ENCODE measurements at places on chromosomes 3 and 15.

GRCh38 chr3:155502630-155503029, 209.1 kb upstream of the STRIT1 start:
- no peak overlapping the region for H3K27ac ChIP-seq
- no peaks in the 10 kb centered on the region for H3K36me3 ChIP-seq
- no peaks in the 10 kb centered on the region for H3K27me3 ChIP-seq
- no peaks in the 10 kb centered on the region for H3K4me1 ChIP-seq

DNA sequence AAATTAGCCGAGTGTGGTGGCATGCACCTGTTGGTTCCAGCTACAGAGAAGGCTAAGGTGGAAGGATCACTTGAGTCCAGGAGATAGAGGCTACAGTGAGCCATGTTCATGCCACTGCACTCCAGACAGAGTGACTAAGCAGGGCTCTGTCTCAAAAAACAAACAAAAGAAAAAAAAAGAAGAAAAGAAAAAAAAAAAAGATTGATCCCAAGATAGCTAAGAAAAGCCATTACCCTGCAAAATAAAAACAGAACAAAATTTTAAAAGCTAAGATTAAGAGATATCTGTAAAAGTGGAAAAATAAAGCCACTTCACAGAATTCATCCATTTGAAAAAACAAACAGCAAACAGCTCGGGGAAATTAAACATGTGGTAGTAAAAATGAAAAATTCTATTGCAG, 23.8 kb downstream of the LRRC2 start:
- DNase-seq: no peak
- H3K36me3 ChIP-seq: no peaks in the 10 kb centered on the region

DNA sequence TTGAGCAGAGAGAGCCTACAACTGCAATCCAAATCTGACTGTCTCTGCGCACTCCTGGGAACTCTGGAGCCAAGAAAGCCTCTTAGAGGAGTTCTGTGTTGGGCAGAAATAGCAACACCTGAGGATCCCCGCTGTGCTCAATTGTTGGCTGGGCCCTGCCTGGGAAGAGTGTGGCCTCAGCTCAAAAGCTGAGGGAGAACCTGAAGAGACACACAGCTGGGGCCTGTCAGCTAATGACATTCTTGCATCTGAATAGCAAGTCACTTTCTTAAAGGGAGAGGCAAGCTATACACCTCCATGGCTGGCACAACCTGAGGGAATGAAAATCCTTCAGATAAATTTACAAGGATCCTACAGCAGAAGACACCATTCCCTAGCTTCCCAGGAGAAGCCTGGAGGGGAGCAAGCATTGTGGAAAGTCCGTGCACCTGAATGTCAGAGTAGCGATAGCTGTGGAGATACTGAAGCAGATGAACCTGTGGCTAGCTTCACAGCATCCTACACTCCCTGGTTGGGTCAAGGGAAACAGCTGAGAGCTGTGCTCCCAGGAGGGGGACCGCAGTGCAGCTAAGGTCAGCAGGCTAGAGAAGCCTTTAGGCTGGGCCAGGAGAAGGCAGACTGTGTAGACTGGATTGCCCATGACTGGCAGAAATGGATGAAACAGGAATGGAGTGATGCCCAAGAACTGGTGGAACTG, 159.9 kb upstream of the PFN2 start:
- no peaks in the 10 kb centered on the region for H3K36me3 ChIP-seq
- H3K4me3 ChIP-seq: no peak overlapping the region
- H3K4me1 ChIP-seq: no peaks in the 10 kb centered on the region
- no peak for DNase-seq

DNA sequence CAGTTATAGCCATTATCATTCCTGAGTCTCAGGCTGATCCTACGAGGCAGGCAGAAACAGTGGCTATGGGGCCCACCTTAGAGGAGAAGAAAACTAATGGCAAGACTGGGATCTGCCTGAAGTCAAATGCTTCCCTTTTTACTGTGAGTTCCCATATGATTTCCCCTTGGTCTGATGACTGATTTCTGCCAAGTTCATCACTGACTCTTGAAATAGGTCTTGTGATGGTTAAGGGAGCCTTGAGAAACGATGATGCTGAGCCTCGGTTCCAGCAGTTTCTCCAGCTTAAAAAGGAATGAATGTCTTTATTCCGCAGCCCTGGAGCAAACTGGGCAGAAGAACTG, 29.4 kb upstream of the LDHAL6B start:
- peak overlapping the region; percentile 76 for H3K27ac ChIP-seq
- no peak for DNase-seq
- H3K4me3 ChIP-seq: no peak overlapping the region
- H3K27me3 ChIP-seq: no peaks in the 10 kb centered on the region
- H3K4me1 ChIP-seq: peaks cover 14% of the 10 kb centered on the region

DNA sequence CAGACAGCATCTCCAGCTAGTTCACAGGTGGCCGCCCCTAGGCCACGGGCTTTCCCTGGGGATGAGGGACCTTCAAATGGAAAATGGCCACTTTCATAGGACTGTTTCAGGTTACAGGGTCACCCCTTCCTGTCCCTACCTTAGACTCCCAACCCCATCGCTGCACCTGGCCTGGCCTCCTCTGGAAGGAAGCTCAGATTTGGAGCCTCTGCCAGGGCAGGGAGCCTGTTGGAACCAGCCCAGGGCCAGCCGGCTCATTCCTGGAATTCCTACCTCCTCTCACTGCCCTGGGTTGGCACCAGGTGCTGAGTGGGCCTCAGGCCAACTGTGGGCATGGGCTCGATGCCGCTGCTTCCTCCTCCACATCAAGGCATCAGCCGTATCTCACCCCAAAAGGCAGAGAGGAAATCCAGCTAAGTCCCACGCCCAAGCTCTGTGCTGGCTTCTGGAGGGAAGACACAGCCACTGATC, 42.2 kb downstream of the KLHL25 start:
- H3K27me3 ChIP-seq: no peaks in the 10 kb centered on the region
- H3K4me1 ChIP-seq: peaks cover 20% of the 10 kb centered on the region
- H3K36me3 ChIP-seq: peaks cover 17% of the 10 kb centered on the region

DNA sequence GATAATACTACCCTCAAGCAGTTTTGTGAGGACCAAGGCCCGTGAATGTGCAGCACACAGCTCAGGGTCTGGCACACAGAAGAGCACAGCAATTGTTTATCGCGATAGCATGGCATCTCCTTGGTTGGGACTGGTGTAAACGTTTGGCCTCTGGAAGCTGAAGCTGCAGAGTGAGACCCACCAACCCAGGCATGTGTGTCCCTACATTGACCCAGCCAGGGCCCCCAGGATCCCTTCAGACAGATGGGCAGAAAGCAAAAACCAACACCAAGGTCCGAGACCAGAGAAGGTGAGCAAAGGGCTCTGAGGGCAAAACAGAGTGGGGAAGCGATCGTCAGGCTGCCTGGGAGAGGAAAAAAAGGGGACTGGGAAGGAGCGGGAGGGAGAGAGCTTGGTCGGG, 12.6 kb upstream of the PSTPIP1 start:
- no peak overlapping the region for H3K27ac ChIP-seq
- no peak overlapping the region for H3K4me3 ChIP-seq
- DNase-seq: no peak
- H3K36me3 ChIP-seq: no peaks in the 10 kb centered on the region

DNA sequence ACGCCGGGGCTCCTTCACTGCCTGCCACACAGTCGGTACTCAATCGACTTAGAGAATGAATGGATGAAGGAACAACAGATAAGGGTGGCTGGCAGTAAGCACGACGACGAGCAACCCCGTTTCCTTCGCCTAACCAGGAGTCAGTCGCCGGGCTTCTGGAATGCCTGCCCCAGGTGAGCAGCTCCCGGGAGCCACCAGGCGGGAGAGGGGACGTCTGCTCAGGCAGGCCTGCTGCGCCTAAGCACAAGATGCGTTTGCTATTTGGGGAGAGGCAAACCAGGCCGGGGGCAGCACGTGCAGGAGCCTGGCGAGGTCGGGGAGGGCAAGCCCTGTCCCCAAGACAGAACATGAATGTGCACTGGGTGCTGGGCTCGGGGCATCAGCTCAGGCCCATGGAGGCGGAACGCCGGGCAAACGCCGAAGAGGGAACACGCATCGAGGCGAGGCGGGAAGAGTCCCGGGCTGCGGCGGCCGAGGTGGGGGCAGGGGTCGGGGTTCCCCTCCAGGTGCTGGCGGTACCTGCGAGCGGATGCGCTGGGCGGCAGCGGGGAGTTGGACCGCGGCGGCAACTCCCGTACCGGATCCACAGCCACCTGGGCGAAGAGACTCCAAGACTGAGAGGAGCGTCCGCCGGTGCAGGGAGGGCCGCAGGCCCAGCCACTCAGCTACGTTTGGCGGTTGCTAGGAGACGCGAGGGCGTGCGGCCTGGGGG, at the start of gene CFAP92:
Gene CFAP92, minus strand, starts transcription at position 616 of the 712 bp plus-strand sequence. CDS start 772 bp downstream, outside the sequence.
- H3K4me1 ChIP-seq: peaks cover 12% of the 10 kb centered on the region
- no peak within 1 kb of the TSS for H3K27ac ChIP-seq
- peak; percentile 94 for DNase-seq
- peak within 1 kb of the TSS; percentile 48 for H3K4me3 ChIP-seq

GRCh38 chr15:48462688-48463087, 131.5 kb downstream of the DUT start:
- peaks cover 42% of the 10 kb centered on the region for H3K36me3 ChIP-seq
- no peak for DNase-seq
- H3K27me3 ChIP-seq: no peaks in the 10 kb centered on the region
- H3K4me3 ChIP-seq: no peak overlapping the region
- H3K4me1 ChIP-seq: no peaks in the 10 kb centered on the region
- no peak overlapping the region for H3K27ac ChIP-seq

DNA sequence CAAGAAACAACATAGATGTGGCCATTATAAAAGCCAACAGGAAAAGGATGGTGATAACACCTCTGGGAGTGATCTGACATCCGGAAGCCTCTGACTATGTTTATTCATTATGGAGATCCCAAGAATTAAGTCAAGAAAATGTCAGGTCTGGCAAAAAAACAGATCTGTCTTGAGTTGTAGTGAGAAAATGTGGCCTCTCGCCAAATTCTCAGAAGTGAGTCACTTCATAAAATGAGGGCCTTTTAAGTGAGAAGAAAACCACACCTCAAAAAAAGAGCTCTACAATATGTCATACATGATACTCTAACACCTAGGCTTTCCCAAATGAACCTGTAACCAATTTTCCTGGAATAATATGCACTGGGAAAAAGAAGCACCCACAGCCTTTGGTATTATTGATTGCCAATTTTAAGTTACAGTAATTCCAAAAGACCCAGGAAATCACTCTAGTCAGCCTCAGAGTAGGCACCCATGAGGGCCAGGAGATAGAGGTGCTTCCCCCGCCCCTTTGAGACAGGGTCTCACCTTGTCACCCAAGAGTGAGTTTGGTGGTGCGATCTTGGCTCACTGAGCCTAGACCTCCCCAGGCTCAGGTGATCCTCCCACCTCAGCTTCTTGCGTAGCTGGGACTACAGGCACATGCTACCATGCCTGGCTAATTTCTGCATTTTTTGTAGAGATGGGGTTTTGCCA, 38.0 kb downstream of the CCR3 start:
- H3K36me3 ChIP-seq: no peaks in the 10 kb centered on the region
- no peak overlapping the region for H3K4me3 ChIP-seq
- DNase-seq: no peak
- no peaks in the 10 kb centered on the region for H3K27me3 ChIP-seq
- peaks cover 6% of the 10 kb centered on the region for H3K4me1 ChIP-seq
- H3K27ac ChIP-seq: no peak overlapping the region

DNA sequence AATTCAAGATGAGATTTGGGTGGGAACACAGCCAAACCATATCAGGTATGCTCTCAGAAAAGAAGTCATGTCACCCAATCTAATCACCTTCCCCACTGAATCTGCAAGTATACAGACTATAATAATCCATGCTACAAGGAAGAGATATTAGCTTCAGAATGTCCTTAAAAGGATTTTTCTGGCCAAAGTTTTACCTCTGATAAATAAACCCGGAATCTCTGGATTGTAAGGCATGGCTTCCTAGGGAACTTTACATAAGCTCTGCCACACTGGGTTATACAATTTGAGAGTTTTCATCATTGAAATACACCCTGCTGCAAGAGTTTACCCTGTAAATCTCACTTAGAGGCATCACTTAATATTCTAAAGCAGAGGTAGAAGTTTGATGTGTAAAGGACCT, 330.5 kb upstream of the KCNMB2 start:
- H3K27ac ChIP-seq: no peak overlapping the region
- H3K4me3 ChIP-seq: no peak overlapping the region
- DNase-seq: no peak
- H3K27me3 ChIP-seq: no peaks in the 10 kb centered on the region

DNA sequence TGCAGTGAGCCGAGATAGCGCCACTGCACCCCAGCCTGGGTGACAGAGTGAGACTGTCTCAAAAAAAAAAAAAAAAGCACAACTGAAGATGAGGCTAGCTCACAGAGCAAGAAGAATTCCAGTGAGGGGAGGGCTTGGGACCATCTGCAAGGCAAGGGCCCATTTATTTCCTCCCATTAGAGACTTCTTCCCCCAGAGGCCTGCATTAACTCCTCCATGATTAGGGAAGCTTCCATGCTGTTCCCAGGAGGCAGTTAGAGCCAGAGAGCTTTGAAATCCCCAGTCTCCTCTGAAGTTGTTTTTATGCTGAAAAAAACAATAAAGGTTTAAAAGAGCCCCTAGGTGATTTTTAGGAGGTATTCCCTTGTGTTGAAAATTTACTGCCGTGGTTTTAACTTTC, 54.3 kb upstream of the ADCY5 start:
- no peak overlapping the region for H3K4me3 ChIP-seq
- H3K36me3 ChIP-seq: peaks cover 19% of the 10 kb centered on the region
- H3K4me1 ChIP-seq: no peaks in the 10 kb centered on the region
- no peak overlapping the region for H3K27ac ChIP-seq

DNA sequence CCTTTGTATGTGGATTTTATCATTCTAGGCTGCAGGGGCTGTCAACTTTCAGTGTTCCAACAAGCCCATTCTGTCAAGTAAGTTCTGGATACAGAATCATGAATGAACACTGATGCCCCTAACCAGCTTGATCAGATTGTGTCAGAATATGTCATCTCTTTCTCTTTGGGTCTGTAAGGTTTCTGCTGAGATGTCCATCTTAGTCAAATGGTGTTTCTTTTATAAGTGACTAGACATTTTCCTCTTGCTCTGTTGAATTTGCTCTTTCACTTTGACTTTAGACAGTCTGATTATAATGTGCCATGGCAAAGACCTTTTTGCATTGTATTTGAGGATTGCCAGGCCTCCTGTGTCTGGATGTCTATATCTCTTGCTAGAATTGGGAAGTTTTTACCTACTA, 660.9 kb upstream of the CBLB start:
- H3K36me3 ChIP-seq: no peaks in the 10 kb centered on the region
- no peak for DNase-seq
- no peak overlapping the region for H3K27ac ChIP-seq
- no peaks in the 10 kb centered on the region for H3K4me1 ChIP-seq
- no peak overlapping the region for H3K4me3 ChIP-seq
- no peaks in the 10 kb centered on the region for H3K27me3 ChIP-seq

- no peaks in the 10 kb centered on the region for H3K4me1 ChIP-seq
- DNase-seq: no peak
- H3K36me3 ChIP-seq: peaks cover 3% of the 10 kb centered on the region
- H3K4me3 ChIP-seq: no peak overlapping the region
- H3K27me3 ChIP-seq: no peaks in the 10 kb centered on the region
Measured at GRCh38 chr3:108036984-108037741, 53.7 kb downstream of the CD47 start.

- peak; percentile 69 for DNase-seq
- no peak overlapping the region for H3K27ac ChIP-seq
- peak overlapping the region; percentile 8 for H3K4me3 ChIP-seq
- H3K27me3 ChIP-seq: no peaks in the 10 kb centered on the region
Measured at GRCh38 chr3:119357190-119357589, 63.0 kb downstream of the ARHGAP31 start.

- peak overlapping the region; percentile 98 for H3K27ac ChIP-seq
- H3K4me1 ChIP-seq: peaks cover 26% of the 10 kb centered on the region
- H3K27me3 ChIP-seq: no peaks in the 10 kb centered on the region
- DNase-seq: no peak
- H3K36me3 ChIP-seq: no peaks in the 10 kb centered on the region
Measured at GRCh38 chr15:25439369-25439836, 579 bp upstream of the UBE3A start.

Measured in upper lobe of right lung (tissue), 1 donor.